Activated CD4-positive, alpha-beta T cell treated with anti-CD3 and anti-CD28 coated beads for 36 hours (primary cell): ENCODE measurements at places on chromosomes 12 and 14. TPM values are rescaled to one million over a fixed set of nuclear protein-coding genes. Genes with fewer than 3 reads are reported as not detected.
A peak's percentile ranks its signal among the peaks of the same experiment; 100 is the strongest.

DNA sequence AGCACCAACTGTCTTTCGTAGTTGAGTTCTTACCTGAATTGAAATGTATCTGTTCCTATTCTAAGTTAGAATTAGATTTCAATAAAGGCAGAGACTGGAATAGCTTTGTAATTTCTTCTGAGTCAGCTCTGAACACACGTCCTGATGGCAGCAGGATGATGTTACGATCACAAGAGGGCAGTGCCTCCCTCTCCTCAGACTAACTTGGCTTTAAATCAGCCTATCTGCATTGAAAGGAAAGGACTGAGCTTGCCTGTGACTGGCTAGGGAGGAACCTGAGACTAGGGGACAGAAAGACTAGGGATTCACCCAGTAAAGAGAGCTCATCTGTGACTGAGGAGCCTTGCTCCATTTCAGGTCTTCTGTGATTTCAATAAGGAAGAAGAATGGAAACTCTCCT is 323.7 kb upstream of the OR4E1 start:
- no peaks in the 10 kb centered on the region for H3K27me3 ChIP-seq
- H3K27ac ChIP-seq: peak overlapping the region; percentile 96
- H3K36me3 ChIP-seq: peaks cover 7% of the 10 kb centered on the region

- no peak overlapping the region for H3K4me3 ChIP-seq
- no peaks in the 10 kb centered on the region for H3K27me3 ChIP-seq
- no peaks in the 10 kb centered on the region for H3K4me1 ChIP-seq
- no peak for DNase-seq
- no peaks in the 10 kb centered on the region for H3K36me3 ChIP-seq
Measured at GRCh38 chr12:72246370-72246769, 25.8 kb upstream of the TRHDE start.

GRCh38 chr12:76441016-76441415 is 92.8 kb upstream of the BBS10 start:
- H3K4me1 ChIP-seq: peaks cover 31% of the 10 kb centered on the region
- no peak overlapping the region for H3K4me3 ChIP-seq
- peaks cover 27% of the 10 kb centered on the region for H3K36me3 ChIP-seq
- no peak overlapping the region for H3K27ac ChIP-seq
- no peak for DNase-seq

- peaks cover 5% of the 10 kb centered on the region for H3K27me3 ChIP-seq
- no peak overlapping the region for H3K4me3 ChIP-seq
- no peaks in the 10 kb centered on the region for H3K36me3 ChIP-seq
- H3K27ac ChIP-seq: no peak overlapping the region
- no peak for DNase-seq
Measured at GRCh38 chr12:6020930-6021329, 75.9 kb upstream of the ANO2 start.

- peaks cover 12% of the 10 kb centered on the region for H3K27me3 ChIP-seq
- no peak overlapping the region for H3K27ac ChIP-seq
- no peaks in the 10 kb centered on the region for H3K4me1 ChIP-seq
Measured at GRCh38 chr12:120993496-120993895, 15.2 kb downstream of the HNF1A start.

GRCh38 chr12:122012184-122012583 is 9.5 kb upstream of the BCL7A start:
- H3K36me3 ChIP-seq: no peaks in the 10 kb centered on the region
- H3K27me3 ChIP-seq: peaks cover 4% of the 10 kb centered on the region
- H3K4me1 ChIP-seq: peaks cover 13% of the 10 kb centered on the region
- no peak for DNase-seq

DNA sequence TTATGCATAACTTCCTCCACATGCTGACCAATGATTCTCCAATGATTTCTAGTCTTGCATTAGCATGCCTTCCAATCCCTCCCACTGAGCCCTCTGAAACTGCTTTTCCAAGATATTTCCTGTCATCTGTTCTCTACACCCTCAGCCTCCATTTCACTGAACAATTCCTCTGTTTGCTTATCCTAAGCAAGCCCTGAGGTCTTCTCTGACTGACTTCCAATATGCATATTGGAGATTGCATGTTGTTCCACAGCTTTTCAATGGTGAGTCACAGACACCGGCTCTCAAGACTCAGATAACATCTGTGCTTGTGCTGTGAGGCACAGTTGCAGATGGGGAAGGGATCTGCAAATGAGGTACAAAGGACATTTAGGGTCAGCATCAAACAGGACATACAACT is 141.0 kb downstream of the SLC16A7 start:
- DNase-seq: no peak
- peaks cover 31% of the 10 kb centered on the region for H3K36me3 ChIP-seq
- peaks cover 4% of the 10 kb centered on the region for H3K4me1 ChIP-seq
- H3K27ac ChIP-seq: no peak overlapping the region
- H3K4me3 ChIP-seq: no peak overlapping the region

- no peaks in the 10 kb centered on the region for H3K4me1 ChIP-seq
- no peaks in the 10 kb centered on the region for H3K27me3 ChIP-seq
- H3K27ac ChIP-seq: no peak overlapping the region
- DNase-seq: no peak
Measured at GRCh38 chr14:80576401-80576800, 365.1 kb upstream of the DIO2 start.

- no peak overlapping the region for H3K27ac ChIP-seq
- H3K36me3 ChIP-seq: no peaks in the 10 kb centered on the region
- DNase-seq: no peak
- peaks cover 34% of the 10 kb centered on the region for H3K4me1 ChIP-seq
- H3K27me3 ChIP-seq: no peaks in the 10 kb centered on the region
Measured at GRCh38 chr14:100408350-100409002, 85.3 kb downstream of the SLC25A47 start.

GRCh38 chr14:102568115-102568614 is 24.3 kb upstream of the RCOR1 start:
- H3K27ac ChIP-seq: peak overlapping the region; percentile 59
- no peaks in the 10 kb centered on the region for H3K36me3 ChIP-seq
- H3K4me1 ChIP-seq: peaks cover 12% of the 10 kb centered on the region
- DNase-seq: peak; percentile 42
- H3K27me3 ChIP-seq: no peaks in the 10 kb centered on the region
- no peak overlapping the region for H3K4me3 ChIP-seq

GRCh38 chr14:70254476-70254961 is 65.8 kb upstream of the SLC8A3 start:
- peak; percentile 25 for DNase-seq
- peaks cover 56% of the 10 kb centered on the region for H3K27me3 ChIP-seq
- no peaks in the 10 kb centered on the region for H3K36me3 ChIP-seq

DNA sequence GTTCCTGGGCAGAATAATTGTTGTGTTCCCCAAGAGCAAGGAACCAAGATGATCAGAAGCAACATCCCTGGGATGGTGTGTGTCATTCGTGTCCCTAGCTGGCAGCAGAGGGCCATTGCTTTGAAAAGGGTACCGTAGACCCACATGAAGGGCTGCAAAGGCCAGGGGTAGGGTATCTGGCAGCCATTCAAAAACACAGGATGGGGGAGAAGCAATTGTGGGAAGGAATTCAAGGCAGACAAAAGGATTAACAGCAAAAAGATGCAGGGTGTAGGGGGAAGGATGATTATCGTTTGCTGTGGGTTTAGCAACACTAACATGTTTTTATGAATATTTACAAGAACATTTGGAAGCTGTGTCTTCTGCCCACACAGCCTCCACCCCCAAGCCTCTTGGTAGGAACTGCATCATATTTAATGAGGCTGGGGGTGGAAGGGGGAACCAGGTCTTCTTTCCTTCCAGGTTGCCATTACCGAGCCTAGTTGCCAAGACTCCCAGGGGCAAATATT is 169.0 kb upstream of the G2E3 start:
- no peak for DNase-seq
- H3K4me1 ChIP-seq: peaks cover 3% of the 10 kb centered on the region
- H3K27me3 ChIP-seq: peaks cover 12% of the 10 kb centered on the region
- H3K4me3 ChIP-seq: no peak overlapping the region

DNA sequence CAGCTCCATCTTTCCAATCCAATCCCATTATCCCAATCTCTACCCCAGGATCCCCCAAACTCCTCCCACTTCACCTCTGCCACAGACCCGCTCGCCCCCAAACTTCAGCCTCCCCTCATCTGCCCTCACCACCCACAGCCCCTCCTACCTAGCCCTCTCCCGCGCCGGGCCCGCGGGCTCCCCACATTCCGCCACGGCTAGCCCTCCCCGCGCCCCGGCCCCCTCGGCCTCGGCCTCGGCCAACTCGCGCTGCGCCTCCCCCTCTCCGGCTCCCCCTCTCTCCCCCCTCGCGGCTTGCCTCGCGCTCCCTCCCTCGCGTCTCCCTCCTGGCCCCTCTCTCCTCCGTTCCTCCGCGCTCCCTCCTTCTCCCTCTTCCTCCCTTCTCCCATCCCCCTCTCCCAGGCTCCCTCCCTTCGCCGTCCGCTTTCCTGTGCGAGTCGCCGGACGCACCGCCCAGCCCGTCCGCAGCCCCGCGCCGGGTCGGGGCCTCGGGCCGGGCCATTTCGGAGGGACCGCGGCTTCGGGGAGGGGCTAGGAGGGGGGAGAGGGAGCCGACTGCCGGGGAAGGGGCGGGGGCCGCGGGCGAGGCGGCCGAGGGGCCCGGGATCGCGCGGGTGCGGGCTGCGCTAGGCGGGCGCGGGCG is at the start of gene ATN1:
Gene ATN1 (plus strand): TSS at position 581 of the 643 bp plus-strand sequence. CDS start 6,043 bp downstream, outside the sequence.
- H3K27ac ChIP-seq: peak within 1 kb of the TSS; percentile 84
- DNase-seq: peak; percentile 69
- no peaks in the 10 kb centered on the region for H3K27me3 ChIP-seq
- H3K4me1 ChIP-seq: peaks cover 57% of the 10 kb centered on the region
- peaks cover 23% of the 10 kb centered on the region for H3K36me3 ChIP-seq

- H3K27ac ChIP-seq: no peak overlapping the region
- DNase-seq: no peak
- H3K36me3 ChIP-seq: peaks cover 34% of the 10 kb centered on the region
- H3K4me1 ChIP-seq: peaks cover 25% of the 10 kb centered on the region
Measured at GRCh38 chr14:58356268-58356667, 39.5 kb upstream of the TOMM20L start.

DNA sequence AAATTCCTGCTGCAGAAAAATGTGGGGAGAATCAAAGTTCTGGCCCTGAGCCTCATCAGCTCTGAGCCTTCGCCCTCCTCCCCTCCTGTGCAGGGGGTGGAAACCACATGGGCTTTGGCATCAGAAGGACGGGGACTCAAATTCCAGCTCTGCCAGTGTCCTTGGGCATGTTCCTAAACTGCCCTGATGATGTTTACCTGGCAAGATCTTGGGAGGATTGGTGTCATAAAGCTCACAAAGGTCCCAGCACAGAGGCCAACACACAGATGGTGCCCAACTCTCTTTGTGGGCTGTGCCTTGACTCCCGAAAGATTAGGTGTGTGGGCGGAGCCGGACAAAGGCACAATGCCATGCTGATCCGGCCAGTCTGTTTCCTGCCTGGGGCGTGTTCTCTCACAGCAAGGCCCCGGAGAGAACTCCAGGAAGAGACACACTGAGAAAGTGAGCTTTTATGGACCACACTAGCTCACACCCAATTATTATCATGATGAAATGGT is 20.5 kb upstream of the CLMN start:
- H3K36me3 ChIP-seq: no peaks in the 10 kb centered on the region
- H3K4me1 ChIP-seq: no peaks in the 10 kb centered on the region
- H3K27me3 ChIP-seq: peaks cover 16% of the 10 kb centered on the region
- no peak overlapping the region for H3K4me3 ChIP-seq

GRCh38 chr14:39582028-39582654 is 149.9 kb upstream of the FBXO33 start:
- no peak overlapping the region for H3K27ac ChIP-seq
- no peaks in the 10 kb centered on the region for H3K27me3 ChIP-seq
- H3K36me3 ChIP-seq: no peaks in the 10 kb centered on the region
- DNase-seq: no peak
- H3K4me3 ChIP-seq: no peak overlapping the region
- H3K4me1 ChIP-seq: no peaks in the 10 kb centered on the region

DNA sequence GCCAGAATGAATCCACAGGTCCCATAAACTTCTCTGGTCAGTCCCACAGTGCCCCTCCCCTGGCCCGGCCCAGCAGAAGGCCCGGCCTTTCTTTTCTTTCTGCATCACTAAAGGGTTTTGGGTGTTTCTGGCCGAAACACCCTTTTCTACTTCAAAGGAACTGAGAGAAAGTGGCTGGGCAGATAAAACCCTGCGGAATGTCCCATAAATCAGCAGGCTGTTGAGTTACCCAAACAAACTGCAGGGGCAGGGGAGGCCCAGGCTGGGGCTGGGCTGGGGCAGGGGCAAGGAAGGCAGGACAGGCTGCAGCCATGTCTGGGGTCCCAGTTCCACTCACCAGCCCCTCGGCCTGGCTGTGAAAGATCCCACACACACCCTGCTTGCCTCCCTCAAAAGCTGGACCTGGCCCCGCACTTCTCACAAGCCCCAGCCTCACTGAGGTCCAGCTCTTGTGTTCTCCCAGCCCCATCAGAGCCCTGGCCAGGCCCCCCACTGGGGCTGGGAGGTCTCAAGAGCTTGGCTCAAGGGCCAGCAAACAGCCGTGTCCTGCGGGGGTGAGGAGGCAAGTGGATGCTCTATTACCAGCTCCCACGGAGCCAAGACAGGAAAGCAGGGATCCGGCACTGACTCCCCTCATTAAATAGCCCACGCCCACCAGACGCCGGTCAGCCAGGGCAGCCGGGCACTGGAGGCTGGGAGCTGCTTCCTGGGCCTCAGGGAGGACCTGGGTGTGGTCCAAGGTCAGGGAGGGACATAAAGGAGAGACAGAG is 41.9 kb downstream of the CCNK start:
- H3K4me3 ChIP-seq: no peak overlapping the region
- H3K27me3 ChIP-seq: no peaks in the 10 kb centered on the region
- no peak for DNase-seq
- no peaks in the 10 kb centered on the region for H3K36me3 ChIP-seq

GRCh38 chr14:76584271-76584702 is 177.0 kb upstream of the VASH1 start:
- H3K36me3 ChIP-seq: no peaks in the 10 kb centered on the region
- no peak overlapping the region for H3K27ac ChIP-seq
- H3K4me1 ChIP-seq: no peaks in the 10 kb centered on the region
- no peak overlapping the region for H3K4me3 ChIP-seq

Gene COCH
- 0.94 TPM for total RNA-seq

Gene FAR2
- 8.1 TPM for total RNA-seq

Gene GNB3
- 0.76 TPM for total RNA-seq

Gene SERPINA10
- not detected for total RNA-seq

Gene TAS2R46
- not detected for total RNA-seq

Gene IL26
- total RNA-seq: 1.1 TPM

Gene GPR132
- total RNA-seq: 35.4 TPM

Gene PTPN6
- total RNA-seq: 335 TPM

Gene HOXC11
- not detected for total RNA-seq

Gene KLRD1
- 0.05 TPM for total RNA-seq

Gene TOMM20L
- not detected for total RNA-seq

Gene HCAR3
- total RNA-seq: 0.09 TPM

Gene BTBD7
- total RNA-seq: 6.5 TPM
